Right ventricle myocardium inferior (tissue), 1 donor: ENCODE measurements at places on chromosomes 16 and 17.
A peak's percentile ranks its signal among the peaks of the same experiment; 100 is the strongest.

DNA sequence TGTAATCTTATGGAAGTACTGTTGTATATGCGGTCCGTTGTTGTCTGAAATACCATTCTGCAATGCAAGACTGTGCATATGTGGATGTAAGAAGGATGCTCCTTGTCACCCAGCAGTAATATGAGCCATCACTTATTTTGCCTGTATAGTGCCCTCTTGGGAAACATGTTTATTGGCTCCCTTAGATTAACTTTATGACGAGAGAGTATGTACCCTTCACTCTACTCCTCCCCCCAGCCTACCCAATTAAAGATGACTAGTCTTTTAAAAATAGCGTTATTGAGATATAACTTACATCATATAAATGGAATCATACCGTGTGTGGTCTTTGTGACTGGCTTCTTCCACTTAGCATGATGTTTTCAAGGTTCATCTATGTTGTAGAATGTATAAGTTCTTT, 33.6 kb downstream of the FTO start:
- DNase-seq = no peak

- DNase-seq = no peak
Observed at GRCh38 chr17:8133399-8133798, 9.5 kb upstream of the HES7 start.

DNA sequence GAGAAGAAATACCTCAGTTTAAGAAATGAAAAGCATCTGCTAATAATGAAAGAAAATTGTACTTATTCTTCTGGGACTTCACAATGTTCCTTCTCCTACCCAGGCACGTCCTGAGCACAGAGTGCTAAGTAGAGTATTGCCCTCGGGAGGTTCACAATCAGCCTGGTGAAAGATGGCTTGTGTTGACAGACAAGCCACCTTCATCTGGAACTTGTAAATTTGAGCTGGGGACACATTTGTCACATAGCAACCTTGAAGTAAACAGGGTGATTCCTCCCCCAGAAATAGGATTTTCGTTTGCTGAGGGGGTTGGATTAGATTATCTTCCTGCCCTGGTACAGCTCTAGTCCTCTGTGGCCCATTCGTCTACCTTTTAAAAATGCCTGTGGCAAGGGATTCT, 34.4 kb upstream of the MYH2 start:
- DNase-seq = no peak

DNA sequence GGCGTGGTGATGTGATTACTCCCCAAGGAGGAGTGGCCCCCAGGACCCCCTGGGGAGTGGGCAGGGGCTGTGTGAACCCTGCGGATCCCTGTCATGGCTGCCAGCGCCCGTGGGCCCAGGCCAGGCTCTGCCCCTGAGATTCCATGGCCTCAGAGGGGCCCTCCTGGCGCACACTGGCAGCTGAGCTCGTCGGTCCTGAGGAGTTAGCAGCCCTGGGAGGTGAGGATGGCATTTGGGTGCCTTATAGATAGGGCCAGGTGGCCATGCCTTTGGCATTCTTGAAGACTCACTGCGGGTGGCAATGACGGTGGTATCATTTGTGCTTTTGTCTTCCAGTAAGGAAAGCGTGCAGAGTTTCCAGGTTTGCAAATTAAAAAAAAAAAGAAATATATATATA, 146.8 kb upstream of the GSE1 start:
- no peak for DNase-seq

- DNase-seq = no peak
Observed at GRCh38 chr16:46932802-46933201, 40.7 kb downstream of the DNAJA2 start.

- DNase-seq = peak; percentile 63
Observed at GRCh38 chr17:55320594-55321426, 56.0 kb downstream of the HLF start.

- no peak for DNase-seq
Observed at GRCh38 chr16:89969741-89970410, 21.3 kb downstream of the DEF8 start.

GRCh38 chr16:58333985-58334384, 39.2 kb upstream of the PRSS54 start:
- DNase-seq = no peak

- DNase-seq = no peak
Observed at GRCh38 chr17:45770632-45771270, 13.4 kb upstream of the CRHR1 start.

DNA sequence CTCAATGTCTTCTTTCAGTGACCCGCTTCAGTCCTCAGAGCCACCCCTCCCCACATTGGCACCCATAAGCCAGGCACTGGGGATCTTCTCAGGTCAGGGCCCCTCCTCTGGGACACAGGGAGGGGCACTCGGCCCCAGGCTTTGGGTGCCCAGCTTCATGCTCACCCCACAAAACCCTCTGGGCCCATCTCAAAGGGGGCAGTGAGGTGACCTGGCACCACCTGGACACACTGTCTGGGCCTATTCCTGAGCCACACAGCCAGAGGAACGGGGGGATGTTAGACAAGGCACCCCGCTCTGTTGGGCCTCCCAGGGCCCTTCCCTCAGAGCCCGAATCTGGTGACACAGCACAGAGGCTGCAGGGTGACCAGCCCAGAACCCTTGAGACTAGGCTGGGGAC, 36.1 kb downstream of the TNFRSF13B start:
- no peak for DNase-seq

DNA sequence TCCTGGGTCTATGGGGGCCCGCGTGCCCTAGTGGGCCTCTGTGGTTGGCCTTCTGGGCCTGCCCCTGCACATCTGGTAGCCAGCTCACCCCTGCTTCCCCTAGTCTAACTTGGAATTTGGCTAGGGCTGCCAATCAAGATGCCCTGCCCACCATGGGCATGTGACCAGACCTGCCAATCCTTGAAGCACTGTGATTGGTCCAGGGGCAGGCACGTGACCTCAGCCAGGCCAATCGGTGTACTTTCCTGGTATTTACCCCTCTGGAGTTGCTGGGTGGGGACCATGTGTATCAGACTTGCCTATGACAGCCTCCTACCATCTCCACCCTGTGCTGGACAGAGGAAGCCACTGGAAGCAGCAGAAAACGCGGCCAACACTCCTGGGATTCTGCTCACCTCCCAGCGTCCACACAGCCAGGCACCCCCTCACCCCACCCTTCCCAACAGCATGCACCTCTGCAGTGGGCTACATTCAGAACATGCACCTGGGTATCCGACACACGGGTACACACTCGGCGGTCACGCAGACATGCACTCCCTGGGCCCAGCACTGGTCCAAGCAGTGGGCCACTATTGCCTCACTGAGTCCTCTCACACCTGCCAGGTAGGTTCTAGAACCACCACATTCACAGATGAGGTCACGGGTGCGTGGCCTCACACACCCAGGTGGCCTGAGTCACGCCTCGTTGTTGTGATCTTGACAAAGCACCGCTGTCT, 96.9 kb downstream of the RBFOX3 start:
- DNase-seq = no peak

- DNase-seq = no peak
Observed at GRCh38 chr16:4517812-4518680, 20.5 kb downstream of the CDIP1 start.

GRCh38 chr16:67108931-67109406, 772 bp upstream of the PHAF1 start:
- DNase-seq = no peak

- no peak for DNase-seq
Observed at GRCh38 chr17:1560101-1560857, 2.3 kb downstream of the PITPNA start.

GRCh38 chr16:48113471-48113870, 42.3 kb downstream of the ABCC12 start:
- DNase-seq = no peak

GRCh38 chr17:80750263-80750662, 205.6 kb downstream of the RPTOR start:
- no peak for DNase-seq

DNA sequence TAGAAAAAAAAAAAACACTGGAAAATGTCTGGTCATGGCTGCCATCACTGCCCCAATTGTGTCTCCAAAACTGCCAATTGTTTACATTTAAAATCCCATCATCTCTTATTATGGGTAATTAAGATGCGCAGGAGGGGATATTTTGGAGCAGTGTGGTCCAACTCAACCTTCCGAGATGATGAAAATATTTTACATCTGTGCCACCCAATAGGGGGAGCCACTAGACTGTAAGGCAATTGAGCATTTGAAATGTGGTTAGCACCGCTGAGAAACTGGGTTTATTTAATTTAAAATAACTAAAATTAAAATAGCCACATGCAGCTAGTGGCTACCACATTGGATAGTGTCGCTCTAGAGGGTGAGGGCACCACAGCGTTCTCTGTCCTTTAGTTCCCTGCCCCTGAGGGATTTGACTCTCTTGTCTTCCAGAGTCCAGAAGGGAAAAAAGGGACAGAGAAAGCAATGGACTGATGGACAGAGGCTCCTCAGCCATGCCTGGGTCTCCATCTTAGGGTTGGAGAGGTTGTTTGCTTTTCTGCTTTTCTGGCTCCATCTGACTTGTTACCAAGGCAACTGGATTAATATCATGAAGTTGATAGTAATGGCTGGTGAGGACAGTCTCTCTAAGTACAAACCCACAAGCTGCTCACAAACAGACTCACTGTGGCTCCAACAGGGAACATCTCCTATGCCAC, 3.5 kb downstream of the MPO start:
- DNase-seq = no peak

DNA sequence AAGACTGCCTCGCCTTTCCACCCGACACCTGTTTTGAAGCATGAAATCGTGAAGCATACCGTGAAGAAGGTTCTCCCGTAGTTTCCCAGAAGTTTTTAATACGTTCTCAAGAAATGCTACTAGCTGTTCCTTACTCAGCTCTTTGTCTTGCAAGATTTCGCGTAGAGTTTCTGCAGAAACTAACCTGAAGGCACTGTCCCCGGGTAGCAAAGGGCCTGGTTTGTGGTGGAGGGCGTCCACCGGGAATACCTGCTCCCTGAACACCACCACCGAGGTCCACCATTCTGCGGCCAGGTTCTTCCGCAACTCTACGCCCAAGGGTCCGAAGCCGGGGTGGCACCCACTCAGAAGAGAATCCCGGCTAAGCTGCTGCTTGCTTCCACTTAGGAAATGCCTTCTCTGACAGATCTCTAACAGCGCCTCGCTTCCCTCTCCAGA, 487 bp downstream of the POLG2 start:
- DNase-seq = no peak

DNA sequence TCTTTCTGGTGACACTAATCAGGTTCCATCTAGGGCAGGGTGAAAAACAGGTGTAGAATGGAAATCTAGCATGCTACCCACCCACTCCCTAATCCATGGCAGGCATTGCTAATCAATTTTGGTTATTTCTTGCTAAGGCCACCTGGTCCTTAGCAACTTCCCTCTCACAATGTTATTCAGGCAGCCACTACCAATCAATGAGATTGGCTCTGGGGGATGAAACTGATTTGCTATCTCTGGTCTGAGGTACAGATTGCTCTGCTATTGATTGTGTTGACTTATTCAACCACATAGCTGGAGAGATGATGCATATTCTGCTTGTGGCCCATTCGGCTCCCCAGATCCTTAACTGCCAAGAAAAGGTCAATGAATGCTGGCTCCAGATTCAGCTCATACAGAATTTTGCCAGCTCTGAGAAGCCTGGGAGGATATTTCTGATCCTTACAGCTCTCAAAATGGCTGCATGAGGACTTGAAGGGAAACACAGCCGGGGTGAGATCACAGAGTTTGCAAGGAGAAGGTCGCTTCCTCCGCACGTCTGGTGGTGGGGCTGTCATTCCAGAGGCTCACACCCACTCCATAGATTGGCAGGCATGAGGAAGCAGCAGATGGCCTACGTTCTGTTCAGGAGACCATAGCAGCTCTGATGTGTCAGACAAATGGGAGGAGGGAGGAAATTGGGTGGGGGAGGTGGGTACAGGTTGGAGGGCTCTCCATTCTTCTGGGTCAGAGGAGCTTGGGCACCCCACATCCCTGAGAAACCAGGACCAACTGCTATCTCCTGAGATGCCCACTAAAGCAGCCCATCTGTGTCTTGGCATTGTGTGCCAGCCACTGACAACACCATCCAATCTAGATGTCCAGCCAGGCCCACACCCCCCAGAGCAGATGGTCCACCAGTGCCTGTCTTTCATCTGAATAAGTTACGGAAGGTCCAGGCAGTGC, 22.3 kb downstream of the SEZ6 start:
- no peak for DNase-seq

DNA sequence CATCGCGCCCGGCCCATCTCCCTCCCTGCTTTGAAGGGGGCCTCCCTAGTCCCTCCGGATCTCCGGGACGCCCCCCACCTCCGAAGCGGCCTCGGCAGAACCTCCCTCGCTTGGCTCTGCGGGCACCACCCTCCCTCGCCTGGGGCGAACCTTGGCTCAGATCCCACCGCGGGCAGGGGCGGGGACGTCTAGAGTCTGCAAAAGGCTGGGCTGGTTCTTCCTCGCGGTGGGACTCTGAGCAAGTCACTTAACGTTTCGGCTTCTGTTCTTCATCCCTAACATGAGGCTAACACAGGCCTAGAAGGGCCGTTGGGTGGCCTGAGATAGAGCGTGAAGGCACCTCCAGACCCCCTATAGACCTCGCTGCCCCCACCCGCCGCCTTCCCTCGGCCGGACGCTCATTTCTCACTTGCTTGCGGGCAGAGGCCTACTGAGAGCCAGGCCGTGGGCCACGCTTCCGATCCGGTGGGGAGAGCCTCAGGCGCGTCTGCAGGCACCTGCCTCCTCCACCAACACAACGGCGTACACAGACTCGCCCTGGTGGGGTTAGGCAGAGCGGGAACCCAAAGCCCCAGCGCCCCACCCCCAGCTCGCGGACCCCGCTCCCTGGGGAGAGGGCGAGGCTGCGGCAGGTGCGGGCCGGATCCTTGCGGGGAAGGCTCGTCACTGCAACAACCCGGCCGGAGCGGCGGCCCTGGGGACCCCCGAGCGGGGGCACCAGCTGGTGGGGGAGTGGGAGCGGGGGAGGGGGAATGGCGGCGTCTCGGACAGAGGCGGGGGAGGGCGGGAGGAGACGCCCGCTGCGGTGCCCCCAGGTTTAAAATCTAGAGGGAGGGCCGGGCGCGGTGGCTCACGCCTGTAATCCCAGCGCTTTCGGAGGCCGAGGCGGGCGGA, 5.4 kb downstream of the MYO1C start:
- DNase-seq = peak; percentile 82

- DNase-seq = no peak
Observed at GRCh38 chr16:73129455-73129854, 81.5 kb upstream of the ZFHX3 start.

- no peak for DNase-seq
Observed at GRCh38 chr17:49603238-49603637, 27.6 kb downstream of the NXPH3 start.

GRCh38 chr17:48571024-48571818, 6.9 kb downstream of the HOXB4 start:
- DNase-seq = peak; percentile 56

DNA sequence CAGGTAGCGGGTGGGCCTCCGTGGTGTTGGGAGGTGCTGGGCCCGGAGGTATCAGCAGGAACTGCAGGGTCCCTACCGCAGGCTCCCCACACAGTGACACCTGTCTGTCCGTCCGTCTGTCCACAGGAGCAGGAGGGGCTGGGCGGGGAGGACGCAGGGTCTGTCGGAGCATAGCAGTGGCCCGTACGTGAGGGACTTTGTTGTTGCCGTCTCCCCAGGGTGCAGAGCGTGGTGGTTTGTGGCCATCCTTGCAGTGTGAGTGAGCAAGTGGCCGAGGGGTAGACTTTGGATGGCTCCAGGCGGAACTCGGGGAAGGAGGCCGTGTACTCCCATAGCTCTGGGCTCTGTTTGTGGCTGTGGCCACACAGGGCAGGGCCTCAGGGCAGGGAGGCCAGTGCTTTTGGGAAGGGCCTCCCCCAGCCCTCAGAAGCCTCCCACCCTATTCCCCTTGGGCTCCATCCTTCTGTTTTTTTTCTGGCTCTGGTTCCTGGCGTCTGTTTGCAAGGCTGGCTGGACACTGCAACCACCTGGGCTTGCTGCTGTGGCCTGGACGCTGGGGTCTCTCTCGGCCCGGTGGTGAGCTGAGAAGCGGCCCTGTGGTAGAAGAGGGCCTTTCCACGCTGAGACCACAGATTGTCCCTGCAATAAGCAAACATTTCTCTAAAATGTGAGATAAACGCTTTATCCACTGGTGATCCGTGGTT, 41.0 kb upstream of the ZNF750 start:
- DNase-seq = no peak
